CD4-positive, alpha-beta T cell treated with Interleukin-6 for 4 hours (primary cell): ENCODE measurements at places on chromosomes 2 and 18.

- no peak for DNase-seq
Measured at GRCh38 chr2:105952131-105952530, 207.4 kb downstream of the NCK2 start.

GRCh38 chr2:181190711-181191110 lies 210.3 kb downstream of the UBE2E3 start:
- no peak for DNase-seq

DNA sequence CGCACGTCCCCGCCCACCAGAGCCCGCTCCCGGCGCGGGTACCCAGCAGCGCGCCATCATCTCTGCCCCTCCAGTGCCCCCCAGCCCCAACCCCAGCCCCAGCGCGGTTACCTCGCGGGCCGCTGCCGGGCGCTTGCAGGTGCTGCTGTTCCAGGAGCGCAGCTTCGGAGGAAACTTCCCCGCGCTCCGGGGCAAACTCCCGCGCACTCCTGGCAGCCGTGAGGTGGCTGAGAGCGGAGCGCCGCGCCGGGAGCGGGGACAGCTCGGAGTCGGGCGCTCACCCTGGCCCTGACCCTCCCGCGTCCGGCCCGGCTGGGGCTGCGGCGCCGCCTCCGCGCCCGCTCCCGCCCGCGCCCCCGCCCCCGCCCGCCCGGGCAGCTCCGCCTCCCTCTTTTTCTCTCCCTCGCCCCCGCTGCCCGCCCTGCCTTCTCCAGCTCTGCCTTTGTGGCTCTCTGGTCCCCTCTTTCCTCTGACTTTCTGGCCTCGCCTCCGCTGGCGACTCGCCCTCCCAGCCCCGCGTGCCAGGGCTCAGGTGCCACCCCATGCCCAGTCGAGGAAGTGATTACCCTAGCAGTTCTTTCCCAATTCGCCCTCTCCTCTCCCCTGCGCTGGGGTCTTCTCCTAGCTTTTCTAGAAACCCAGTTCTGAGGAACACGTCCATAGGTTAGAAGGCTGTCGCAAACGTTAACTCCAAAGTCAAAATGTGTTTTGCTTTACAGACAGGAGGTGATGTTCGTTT lies at the start of gene CHST9:
Gene CHST9, minus strand, starts transcription at position 284 of the 739 bp plus-strand sequence. CDS start 42,499 bp downstream, outside the sequence.
- DNase-seq: no peak

GRCh38 chr2:149009576-149010461 lies 28.7 kb upstream of the LYPD6B start:
- no peak for DNase-seq

- no peak for DNase-seq
Measured at GRCh38 chr2:107989445-107989844, 3.1 kb downstream of the SLC5A7 start.

GRCh38 chr18:57780706-57781347 lies 22.3 kb downstream of the ATP8B1 start:
- no peak for DNase-seq
